ENCODE measurements at places on chromosomes 13 and 19.

GRCh38 chr13:70253411-70253810 is 145.2 kb upstream of the KLHL1 start:
- DNase-seq = no peak

- DNase-seq = no peak
Observed at GRCh38 chr13:23514076-23514475, 56.1 kb upstream of the TNFRSF19 start.

DNA sequence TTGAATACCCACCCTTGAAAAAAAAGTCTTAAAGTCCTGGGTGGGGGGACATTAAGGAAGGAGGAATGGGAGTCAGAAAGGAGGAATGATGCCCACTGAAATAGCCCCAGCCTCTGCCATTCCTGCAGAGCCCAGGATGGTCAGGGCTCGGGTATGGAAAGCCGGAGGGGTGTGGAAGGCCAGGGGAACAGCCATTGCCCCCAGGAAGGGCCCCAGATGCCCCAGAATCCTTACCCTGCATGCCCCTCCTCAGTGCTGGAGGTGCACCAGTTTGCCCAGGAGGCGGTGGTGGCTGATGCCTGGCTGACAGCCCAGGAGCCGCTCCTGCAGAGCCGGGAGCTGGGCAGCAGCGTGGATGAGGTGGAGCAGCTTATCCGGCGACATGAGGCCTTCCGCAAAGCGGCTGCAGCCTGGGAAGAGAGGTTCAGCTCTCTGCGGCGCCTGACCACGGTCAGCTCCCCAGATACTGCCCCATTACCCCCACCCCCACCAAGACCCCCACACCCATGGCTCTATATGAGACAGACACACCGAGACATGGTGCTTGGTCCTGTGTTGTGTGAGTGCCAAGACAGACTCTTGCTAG is 10.7 kb upstream of the SHKBP1 start:
- DNase-seq = no peak

- DNase-seq = no peak
Observed at GRCh38 chr19:52735734-52736133, 890 bp upstream of the ZNF611 start.

DNA sequence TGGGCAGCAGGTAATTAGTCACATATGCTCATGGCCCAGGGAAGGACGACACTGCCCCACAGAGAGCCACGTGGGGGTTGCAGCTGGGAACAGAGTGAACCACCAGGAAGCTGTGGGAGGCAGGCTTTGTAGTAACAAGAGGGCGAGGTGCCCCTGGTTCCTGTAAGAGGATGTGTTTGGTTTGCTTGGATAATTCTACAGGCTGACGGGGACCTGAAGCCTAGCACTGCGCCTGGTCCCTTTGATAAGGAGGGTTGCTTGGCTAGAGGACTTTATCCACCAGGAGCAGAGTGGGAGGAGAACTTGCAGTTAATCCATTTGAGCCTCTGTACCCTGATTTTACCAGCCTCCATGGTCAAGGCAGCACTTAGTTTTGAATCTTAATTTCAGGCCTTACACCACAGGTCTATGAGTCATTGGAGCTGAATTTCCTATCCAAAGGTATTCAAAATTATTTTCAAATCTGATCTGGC is 67.4 kb upstream of the CLDN10 start:
- DNase-seq = no peak

DNA sequence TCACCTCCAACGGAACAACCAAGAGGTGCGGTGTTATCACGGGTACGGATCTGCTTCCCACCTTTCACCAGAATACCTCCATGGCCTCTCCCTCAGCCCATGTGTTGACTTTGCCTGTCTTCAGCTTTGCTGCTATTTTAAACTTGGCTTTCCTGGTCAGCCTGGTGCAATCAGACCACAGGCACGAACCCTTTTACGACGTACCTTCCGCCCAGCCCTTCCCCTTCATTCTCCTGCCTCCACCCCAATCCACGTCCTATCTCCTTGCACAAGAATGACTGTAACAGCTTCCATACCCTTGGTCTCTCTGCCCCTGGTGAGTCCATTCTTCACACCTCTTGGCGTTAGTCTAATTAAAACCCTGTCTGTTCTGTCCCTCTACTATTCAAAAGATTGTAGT is 431.7 kb downstream of the EFNB2 start:
- DNase-seq = no peak

DNA sequence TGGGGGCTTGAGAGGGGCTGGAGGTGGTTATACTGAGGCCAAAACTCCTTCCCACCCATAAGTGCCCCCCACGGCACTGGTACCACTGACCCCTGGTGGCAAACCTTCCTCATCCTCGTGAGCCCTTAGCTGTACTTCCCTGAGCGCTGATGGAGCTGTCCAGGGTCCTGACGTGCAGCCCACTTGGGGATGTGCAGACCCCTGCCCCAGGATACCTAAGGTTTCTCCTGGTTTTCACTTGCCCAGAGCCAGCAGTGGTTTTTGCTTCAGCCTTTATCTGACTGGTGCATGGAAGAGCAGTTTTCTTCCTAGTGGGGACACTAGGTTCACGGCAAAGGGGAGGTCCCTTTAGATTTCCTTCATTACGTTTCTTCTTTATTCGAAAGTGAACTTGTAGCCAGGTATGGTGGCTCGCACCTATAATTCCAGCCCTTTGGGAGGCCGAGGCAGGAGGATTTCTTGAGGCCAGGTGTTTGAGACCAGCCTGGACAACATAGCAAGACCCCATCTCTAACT is 28.7 kb upstream of the KCTD15 start:
- no peak for DNase-seq

- DNase-seq = no peak
Observed at GRCh38 chr19:4431296-4431695, 26.3 kb downstream of the UBXN6 start.

DNA sequence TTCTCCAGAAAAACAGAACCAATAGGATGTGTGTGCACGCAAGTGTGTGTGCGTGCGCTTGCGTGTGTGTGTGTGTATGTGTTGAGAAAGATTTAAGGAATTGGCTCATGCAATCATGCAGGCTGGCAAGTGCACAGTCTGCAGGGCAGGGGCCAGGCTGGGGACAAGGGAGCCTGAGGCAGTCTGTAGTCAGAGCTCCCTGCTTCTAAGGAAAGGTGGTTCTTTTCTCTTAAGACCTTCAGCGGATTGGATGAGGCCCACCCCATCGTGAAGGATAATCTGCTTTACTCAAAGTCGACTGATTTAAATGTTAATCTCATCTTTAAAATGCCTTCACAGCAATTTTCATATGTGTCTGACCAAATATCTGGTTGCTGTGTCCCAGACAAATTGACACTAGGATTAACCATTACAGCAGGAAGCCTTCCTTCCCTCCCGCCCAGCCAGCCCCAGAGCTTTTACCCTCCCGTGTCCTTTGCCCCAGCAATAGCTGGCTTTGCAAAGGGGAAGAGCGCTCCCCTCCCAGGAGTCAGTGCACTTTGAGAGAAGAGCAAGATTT is 15.0 kb upstream of the NAXD start:
- no peak for DNase-seq

- no peak for DNase-seq
Observed at GRCh38 chr19:33941133-33941532, 144.5 kb downstream of the KCTD15 start.

- DNase-seq = no peak
Observed at GRCh38 chr13:44402899-44403445, 29.3 kb downstream of the SERP2 start.

GRCh38 chr19:1266129-1266915 is 2.8 kb upstream of the CIRBP start:
- DNase-seq = no peak

GRCh38 chr13:32086791-32087441 is 55.3 kb downstream of the FRY start:
- no peak for DNase-seq

DNA sequence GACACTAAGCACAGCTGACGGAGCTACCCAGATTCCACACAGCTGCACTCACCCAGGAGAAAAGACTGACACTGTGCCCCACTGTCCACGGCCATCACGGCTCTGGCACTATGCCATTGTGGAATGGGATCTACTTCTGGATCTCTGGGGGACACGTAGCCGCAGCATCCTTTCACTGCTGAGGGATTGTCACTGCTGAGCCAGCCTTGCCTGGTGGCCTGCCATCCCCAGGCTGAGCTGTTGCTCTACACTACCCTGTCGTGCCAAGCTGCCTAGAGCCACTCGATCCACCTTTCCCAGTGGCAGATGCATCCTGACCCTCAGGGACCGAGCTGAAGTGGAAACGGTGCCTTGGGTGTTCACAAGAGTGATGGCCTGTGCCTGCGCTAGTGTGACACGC is 5.0 kb upstream of the LILRB5 start:
- DNase-seq = no peak

DNA sequence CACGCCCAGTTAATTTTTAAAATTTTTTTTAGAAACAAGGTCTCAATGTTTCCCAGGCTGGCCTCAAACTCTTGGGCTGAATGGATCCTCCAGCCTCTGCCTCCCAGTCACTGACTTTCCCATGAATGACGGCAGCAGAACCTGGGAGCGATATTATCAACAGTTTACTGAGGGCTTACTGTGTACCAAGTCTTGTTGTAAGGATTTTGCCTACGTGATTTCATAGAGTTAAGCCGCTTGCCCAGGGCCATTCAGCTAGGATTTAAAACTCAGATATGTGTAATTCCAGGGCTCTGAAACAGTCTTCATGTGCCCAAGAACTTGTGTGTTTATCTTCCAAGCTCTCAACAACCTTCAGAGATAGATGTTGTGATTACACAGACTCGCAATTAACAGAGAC is 6.0 kb upstream of the KXD1 start:
- DNase-seq = no peak

GRCh38 chr13:73610799-73611592 is 523.2 kb downstream of the KLF12 start:
- DNase-seq = no peak

GRCh38 chr13:34611671-34612070 is 330.4 kb upstream of the NBEA start:
- DNase-seq = peak; percentile 34

- no peak for DNase-seq
Observed at GRCh38 chr13:68304286-68304893, 1074.3 kb upstream of the PCDH9 start.

DNA sequence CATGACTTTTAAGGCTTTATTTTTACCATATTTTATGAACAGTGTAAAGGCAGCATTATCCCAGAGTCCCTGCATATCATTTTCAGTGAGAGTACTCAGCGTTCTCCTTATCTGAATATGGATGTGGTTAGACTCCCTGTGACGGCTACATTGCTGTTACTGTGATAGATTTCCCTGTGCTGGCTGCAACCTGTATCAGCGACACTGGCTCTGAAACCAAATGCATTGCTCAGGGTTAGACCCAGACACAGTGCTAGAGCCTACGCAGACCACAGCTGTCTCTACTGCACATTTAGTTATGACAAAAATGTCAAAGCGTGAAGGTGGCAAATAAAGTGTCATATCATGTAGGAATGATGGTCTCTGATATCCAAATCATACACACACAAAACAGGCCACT is 138.0 kb downstream of the ENOX1 start:
- no peak for DNase-seq

DNA sequence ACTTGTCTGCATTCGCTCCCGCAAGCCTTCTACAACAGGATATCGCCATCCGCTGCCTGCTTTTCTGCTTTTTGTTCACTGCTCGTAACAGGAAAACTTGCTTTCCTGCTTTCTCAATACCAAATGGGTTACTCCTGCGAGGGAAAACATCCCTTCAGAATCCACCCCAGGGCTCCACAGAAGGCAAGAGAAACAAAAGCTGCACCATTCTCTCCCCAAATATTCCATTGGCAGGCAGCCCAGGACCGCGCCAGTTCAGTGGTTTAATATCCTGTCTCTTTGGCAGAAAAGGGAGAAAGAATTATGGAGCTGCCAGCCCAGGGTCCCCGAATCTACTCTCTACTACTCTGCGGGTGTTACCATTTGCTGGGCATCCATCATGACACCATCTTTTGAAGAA is 84.7 kb upstream of the DOCK9 start:
- no peak for DNase-seq

DNA sequence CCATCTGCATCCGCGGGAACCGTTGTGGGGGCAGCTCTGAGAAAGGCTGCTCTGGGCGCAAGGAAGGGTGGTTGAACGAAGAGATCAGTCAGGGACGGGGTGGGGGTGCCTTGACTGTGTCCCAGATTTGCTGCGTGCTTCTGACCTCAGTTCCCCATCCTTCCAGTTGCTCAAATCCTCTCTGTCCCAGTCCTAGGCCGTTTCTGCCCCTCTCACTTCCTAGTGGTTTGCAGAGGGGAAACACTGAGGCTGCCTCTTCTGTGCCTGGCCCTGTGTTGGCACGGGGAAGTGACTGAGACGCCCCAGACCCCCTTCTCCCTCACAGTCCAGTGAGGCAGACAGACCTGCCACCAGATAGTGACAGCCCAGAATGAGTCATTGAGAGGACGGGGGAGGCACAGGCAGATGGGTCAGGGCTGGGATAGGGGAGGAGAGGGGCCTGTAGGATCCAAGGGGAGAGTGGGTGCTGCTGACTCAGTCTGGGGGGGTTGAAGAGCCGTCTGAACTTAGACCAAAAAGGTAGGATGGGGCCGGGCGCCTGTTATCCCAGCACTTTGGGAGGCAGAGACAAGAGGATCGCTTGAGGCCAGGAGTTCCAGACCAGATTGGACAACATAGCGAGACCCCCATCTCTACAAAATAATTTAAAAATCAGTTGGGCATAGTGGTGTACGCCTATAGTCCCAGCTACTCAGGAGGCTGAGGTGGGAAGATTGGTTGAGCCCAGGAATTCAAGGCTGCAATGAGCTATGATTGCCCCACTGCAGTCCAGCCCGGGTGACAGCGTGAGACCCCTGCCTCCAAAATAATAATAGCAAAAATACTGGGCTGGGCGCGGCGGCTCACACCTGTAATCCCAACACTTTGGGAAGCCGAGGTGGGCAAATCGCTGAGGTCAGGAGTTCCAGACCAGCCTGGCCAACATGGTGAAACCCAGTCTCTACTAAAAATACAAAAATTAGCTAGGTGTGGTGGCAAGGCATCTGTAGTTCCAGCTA is 26.5 kb downstream of the NUMBL start:
- DNase-seq = no peak

DNA sequence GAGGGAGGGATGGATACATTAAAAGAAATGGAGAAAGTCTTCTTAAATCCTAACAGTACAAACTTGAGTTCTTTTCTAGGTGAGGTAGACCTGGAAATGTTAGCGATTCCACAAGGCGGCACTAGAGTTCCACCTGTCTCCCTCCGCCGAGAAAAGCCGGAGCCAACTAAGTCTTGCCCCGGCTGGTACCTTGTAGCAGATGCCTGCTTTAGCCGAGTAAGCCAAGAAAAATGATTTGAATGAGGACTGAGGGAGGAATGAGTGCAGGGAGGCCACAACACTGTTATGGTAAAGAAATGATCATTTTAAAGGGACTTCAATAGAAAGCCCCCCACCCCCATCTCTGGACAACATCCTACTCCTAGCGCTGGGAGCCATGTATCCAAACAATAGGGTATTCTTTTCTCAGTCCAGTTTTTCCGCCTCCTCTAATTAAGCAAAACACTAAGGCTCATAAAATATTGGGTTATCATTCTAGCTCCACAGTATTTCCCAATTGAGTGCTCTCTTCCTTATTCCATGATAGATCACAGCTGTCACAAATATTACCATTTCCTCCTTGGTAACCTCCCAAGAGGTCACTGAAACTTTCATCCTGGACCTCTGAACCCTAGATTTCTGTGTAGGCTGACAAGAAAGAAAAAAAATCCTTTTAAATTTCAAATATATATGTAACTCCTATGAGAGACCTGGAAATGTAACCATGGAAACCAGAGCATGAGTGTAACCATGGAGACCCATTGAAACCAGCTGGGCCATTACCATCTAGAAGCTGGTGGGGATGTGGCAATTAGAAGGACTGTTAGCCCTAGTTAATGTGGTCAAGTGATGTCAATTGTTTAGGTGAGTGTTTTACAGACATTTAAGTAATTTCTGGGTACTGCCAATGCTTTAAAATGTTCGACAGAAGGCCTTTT is 58.3 kb downstream of the GPALPP1 start:
- no peak for DNase-seq

GRCh38 chr13:99125326-99125915 is 75.2 kb upstream of the UBAC2 start:
- no peak for DNase-seq

Data from NCI-H510A (cell line).